ENCODE measurements at places on chromosomes 7 and 10.

DNA sequence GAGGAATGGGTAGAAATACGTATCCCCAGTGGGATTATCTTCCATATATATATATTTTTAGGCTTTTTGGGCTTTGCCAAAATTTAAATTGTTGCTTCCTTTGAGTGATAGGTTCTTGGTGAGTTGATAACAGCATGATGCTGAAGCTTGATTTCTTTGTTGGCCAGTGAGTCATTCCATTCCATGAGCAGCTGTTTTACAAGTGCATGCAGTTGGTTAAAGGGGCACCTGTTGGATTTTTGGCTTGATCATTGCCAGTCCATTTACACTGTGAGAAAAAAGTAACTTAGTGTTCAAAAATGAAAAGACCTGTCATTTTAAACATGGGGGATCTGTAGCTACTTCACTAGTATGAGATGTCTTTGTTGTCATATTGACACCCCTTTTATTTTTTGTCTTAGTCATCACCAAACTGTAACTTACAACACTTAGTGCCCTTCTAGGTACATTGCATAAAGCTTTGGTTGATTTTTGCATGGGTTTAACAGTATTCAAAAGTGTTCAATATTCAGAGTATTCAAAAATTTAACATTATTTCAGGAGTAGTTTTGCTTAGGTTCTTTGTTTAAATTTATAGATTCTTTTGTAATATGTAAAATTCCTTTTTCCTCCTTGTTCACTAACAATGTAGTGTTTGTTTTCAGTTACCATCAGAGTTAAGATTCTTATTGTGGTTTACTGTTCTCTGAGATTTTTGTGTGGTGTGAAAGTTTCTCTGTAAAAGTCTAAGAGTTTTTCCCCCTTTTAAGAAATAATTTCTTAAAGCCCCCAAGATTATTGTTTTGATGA, 8.8 kb downstream of the AKAP9 start:
- no peak for DNase-seq

GRCh38 chr7:122010116-122010515, 133.9 kb downstream of the AASS start:
- no peak for DNase-seq

GRCh38 chr10:75061709-75062505, 49.5 kb upstream of the SAMD8 start:
- no peak for DNase-seq

DNA sequence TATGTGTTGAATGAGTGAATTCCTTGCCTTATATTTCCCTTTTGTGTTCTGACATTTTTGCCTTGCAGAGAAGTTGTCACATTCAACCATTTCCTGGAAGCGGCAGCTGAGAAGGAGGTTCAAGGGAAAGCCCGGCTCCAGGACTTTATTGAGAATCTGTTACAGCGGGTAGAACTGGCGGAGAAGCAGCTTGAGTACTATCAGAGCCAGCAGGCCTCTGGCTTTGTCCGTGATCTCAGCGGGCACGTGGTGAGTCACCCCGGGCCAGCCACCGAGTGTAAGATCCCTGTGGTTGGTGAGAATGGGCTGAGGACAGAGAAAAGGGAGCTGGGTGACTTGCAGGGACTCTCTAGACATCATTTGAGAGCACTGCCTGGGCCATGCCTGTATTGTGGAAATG, 14.2 kb downstream of the ZNF365 start:
- DNase-seq = no peak

Data from stromal cell of bone marrow (primary cell).